Fibroblast of villous mesenchyme (primary cell): ENCODE measurements at places on chromosomes 1 and 21.

DNA sequence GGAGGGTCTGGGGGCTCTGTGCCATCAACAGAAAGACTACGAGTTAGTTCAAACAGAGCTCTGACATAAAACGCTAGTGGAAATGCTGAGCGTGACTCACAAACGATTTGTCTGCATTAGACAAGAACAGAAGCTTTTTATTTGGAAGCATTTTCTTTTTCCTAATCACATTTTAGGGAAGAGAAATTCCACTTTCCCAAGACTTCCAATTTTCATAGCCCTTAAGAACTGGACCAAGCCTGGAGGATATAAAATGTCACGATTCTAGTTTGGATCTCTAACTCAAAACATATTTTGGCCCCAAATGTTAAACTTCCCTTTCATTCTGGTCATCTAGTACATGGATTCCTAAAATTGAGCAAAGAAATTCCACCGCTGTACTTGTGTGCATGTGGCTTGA, 320.0 kb downstream of the PCP4 start:
- DNase-seq, result no peak

DNA sequence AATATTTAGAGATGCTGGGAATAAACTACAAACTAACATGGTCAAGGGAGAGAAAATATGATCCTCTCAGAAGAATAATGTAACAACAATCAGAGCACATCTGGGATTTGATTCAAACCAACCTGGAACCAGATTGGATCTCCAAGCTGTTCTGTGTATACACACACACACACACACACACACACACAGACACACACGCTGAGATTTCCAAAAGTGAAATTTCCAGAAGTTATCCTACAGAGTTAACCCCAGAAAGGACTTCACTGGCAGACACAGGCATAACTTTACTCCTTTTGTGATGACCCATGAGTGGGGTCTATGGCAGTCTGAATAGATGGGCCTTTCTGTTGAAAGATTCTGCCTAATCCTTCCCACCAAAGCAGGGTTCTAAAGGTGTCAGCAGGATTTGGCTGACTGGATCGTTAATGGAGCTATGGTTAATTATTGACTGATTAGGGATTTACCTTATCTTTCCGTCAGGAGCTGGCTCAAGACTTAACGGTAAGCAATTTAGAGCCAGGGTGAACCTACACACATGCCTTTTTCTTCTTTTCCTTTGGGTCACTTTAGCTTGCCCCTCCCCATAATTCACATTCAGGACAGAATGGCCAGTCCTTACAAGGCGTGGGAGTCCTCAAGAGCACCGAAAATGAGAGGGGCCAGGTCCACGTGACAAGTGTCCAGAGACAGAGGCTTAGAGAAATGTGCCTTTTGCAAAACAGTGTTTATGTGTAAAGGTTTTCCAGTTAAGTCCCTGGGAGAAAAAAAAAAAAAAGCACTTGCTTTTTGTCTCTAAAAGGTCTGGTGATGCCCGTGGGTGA, 10.9 kb upstream of the PROX1 start:
- no peak for DNase-seq

DNA sequence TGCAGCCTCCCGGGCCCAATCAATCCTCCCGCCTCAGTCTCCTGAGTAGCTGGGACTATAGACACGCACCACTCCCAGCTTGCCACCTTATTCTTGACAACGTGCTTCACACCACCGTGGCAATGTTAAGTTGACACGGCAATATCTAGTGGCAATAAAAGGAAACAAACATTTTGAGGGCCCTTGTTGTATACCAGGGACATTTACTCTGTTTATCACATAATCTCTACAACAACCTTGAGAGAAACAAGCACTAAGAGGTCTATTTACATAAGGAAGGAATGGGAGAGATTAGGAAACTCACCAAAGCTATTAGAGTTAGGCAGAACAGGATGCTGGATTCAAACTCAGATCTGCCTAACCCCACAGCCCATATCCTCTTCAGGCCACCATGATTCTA, 3.1 kb downstream of the KLHDC8A start:
- DNase-seq, result peak; percentile 30

GRCh38 chr1:154943649-154944400, 7.3 kb upstream of the PMVK start:
- peak; percentile 45 for DNase-seq

- peak; percentile 17 for DNase-seq
These were observed 18.1 kb upstream of the LSM10 start for GRCh38 chr1:36415661-36416326.

GRCh38 chr1:229752679-229753078, 126.6 kb downstream of the URB2 start:
- DNase-seq, result no peak

- DNase-seq, result no peak
These were observed 73.8 kb upstream of the VAV3 start for GRCh38 chr1:108038653-108039236.

DNA sequence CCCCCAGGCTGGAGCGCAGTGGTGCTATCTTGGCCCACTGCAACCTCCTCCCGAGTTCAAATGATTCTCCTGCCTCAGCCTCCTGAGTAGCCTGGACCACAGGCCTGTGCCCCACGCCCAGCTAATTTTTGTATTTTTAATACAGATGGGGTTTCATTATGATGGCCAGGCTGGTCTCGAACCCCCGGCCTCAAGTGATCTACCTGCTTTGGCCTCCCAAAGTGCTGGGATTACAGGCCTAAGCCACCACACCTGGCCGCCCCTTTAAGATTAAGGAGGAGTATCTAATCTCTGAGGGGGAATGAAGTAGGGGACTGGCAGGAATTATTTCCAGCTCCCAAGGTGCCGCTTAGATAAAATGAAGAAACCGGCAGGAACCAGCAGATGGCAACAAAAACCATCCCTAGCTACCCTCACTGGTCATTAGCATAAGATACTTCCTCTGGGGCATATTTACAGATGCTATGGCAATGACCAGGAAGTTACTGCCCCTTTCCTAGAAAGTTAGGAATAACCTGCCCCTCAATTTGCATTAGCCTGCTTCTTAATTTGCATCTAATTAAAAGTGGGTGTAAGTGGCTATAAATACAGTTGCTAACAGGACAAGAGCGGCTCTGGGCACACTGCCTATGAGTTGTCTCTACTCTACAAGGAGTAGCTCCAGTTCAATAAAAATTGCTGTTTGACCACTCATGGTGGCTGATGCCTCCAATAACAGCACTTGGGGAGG, 7.1 kb upstream of the NSUN4 start:
- peak; percentile 62 for DNase-seq

DNA sequence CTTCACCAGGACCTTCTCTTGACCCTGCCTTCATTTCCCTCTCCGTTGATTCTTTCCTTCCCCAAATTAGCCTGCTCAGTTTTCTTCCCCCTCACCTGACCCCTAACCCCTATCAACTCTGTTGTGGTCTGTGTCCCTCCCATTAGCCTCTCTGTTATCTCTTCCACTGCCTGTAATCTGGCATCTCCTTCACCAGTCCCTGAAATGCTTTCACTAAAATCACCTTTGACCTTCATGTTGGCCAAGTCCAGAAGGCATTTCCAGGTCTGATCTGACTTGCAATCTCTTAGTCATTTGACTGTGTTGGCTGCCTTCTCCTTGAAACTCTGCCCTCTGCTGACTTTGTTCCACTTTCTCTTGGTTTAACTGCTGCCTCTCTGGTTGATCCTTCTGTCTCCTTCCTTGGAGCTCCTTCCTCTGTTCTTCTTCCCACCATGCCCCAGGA, 28.2 kb downstream of the ATP8B2 start:
- DNase-seq, result peak; percentile 74

- no peak for DNase-seq
These were observed 39.0 kb upstream of the BACE2 start for GRCh38 chr21:41128981-41129380.

DNA sequence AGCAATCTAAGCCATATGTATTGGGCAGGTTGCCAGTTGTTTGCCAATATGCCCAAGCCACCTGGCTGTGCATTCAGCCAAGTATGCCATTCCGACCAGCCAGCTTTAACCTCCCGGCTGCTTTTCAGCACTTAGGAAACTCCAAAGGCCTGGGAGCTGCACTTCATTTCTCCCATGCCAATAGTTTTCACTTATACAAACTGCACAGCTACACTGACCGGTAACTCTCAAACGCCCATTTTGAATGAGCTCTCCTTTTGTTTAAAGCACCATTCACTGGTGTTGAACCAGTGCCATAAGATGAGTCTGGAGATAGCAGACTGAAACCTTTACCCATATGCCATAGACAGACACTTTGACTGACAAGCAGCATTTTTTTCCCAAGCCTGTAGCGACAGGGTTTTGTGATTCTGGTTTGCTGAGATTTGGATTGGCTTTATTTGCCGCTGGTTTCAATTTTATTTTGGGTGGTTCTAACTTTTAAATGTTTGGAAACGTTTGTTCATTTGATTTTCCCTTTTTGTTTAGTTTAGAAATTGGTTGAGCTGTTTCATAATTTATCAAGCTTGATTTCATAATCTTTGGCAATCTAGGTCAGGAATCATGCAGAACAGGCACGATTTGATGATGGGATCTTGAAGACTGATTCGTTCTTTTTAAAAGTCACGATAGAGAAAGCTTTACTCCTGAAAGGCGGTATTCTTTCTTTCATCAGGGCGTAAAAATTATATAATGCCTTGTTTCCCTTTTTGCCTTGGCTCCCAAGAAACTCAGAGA, 144.6 kb downstream of the NFIA start:
- no peak for DNase-seq

- DNase-seq, result no peak
These were observed 21.2 kb upstream of the NUF2 start for GRCh38 chr1:163300568-163300967.

GRCh38 chr1:200366577-200367253, 43.1 kb downstream of the ZNF281 start:
- DNase-seq, result no peak

GRCh38 chr1:1348420-1349255, 580 bp downstream of the DVL1 start:
- DNase-seq, result peak; percentile 64

GRCh38 chr1:66416295-66416694, 117.7 kb upstream of the SGIP1 start:
- DNase-seq, result peak; percentile 67

- DNase-seq, result no peak
These were observed 898 bp upstream of the PTGS2 start for GRCh38 chr1:186681121-186681520.

GRCh38 chr1:102174259-102174863, 177.6 kb upstream of the OLFM3 start:
- no peak for DNase-seq

GRCh38 chr21:35614396-35614921, 445.9 kb downstream of the SETD4 start:
- no peak for DNase-seq

DNA sequence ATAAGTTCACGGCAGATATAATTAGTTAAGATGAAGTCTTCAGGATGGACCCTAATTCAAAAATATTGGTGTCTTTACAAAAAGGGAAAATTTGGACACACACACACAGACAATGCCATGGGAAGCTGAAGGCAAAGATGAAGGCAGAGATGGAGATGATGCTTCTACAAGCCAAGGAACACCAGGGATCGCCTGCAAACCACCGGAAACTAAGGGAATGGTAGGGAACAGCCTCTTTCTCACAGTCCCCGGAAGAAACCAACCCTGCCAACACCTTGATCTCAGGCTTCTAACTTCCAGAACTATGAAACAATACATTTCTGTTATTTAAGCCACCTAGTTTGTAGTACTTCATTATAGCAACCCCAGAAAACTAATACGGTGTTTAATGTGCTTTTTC, 15.1 kb upstream of the SERTAD4 start:
- DNase-seq, result no peak
